ENCODE measurements at places on chromosomes 4 and X.

- no peak for DNase-seq
Measured at GRCh38 chrX:118948270-118948669, 26.1 kb upstream of the LONRF3 start.

DNA sequence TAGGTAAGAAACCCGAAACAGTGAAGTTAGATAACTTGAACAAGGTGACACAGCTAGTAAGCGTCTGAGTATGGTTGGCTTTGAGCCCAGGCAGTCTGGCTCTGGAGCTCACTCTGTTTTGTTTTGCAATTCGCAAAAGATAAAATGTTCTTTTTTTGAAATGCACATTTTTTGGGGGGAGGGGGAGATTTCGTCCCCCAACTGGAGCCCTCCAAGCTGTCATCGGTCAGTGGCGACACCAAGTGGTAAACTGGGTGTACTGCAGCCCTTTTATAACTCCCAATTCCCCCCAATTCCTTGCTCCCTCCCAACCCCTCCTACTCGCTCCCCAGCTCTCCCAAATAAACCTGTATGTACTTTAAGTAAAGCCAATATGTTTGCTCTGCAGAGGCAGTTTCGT is 2.8 kb upstream of the CLCN5 start:
- DNase-seq = peak; percentile 35

GRCh38 chr4:32022071-32022470 is 1301.9 kb downstream of the PCDH7 start:
- no peak for DNase-seq

GRCh38 chr4:13484749-13485221 is 645 bp upstream of the RAB28 start:
- DNase-seq = no peak
